ENCODE measurements at places on chromosomes 5 and 9.
A peak's percentile ranks its signal among the peaks of the same experiment; 100 is the strongest.

DNA sequence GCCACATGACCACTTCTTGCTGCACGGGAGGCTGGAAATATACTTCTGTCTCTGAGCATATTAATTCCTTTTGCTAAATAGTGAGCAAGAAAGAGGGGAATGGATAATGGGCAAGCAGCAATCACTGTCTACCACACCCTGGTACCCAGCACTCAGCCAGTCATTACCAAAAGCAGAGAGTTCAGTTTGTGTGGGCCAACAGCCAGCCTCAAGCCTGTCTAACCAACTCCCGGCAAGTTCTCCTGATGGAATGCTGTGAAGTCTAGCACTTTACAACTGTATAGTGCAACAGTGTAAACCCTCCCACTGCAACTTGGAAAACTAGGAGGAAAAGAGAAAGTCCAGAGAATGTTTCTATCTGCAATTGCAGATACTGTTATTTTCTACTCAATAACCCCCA lies 47.8 kb downstream of the PLK2 start:
- DNase-seq = no peak

DNA sequence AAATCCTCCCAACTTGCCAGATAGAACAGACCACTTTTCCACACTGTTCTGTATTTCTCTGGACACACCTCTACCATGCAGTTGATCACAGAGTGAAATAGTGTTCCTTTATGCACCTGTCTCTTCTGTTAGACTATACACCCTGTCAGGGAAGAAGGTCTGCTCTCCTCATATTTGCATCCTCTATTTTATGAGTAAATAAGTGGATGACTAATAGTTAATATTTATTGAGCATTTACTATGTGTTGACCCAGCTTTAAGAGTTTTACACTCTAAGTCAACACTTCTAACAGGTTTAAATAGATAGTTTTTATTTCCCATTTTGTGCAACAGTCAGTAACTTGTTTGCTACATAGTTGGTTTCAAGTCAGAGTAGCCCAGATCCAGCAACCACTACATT lies 452.8 kb upstream of the MPDZ start:
- no peak for DNase-seq

DNA sequence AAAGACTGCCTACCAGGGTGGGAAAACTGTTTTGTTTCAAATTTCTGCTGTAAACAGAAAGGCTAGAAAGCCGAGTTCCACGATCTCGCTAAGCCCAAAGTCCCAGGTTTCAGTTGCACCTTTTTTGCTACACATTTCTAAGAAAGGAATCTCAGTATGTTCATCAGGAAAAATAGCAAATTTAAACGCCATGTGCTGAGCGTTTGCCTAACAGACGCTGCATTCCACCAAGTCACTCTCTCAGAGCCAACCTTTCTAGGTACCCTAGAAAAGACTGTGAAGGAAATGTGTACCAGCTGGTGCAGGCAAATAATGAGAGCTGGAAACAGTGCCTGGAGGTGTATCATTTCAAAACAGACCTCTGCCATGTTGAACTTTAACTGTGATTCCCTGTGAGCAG lies 71.8 kb downstream of the FRMD3 start:
- no peak for DNase-seq

DNA sequence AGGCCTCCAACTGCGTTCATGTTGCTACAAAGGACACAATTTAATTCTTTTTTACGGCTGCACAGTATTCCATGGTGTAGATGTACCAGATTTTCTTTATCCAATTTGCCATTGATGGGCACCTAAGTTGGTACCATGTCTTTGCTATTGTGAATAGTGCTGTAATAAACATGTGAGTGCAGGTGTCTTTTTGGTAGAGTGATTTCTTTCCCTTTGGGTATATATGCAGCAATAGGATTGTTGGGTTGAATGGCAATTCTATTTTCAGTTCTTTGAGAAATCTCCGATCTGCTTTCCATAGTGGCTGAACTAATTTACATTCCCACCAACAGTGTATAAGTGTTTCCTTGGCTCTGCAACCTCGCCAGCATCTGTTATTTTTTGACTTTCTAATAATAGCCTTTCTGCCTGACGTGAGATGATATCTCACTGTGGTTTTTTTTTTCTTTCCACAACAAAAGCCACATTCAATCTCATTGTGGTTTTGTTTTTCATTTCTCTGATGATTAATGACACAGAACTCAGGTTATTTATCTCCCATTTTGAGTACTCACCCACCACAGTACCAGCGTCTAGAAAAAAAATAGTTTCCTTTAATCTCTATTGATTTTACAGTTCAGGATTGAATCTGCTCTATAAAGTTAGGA lies 21.9 kb downstream of the ARRDC3 start:
- no peak for DNase-seq

DNA sequence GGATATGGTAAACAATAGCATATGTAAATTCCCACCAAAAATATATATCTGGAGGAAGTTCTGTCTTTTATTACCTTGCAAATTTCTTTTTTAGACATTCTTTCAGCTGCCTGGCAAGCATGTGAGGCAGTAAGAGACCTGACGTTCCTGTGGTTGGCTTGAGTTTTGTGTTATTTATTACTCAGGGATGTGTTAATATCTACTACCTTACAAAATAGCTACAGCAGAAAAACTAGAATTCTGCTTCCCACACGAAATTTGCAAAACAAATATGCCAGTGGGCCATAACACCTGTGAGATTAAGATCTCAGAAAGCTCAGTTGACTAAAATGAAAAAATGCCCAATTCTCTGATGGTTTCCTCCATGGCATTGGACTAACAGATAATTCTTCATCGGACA lies 274.2 kb downstream of the TMEM167A start:
- DNase-seq = no peak

DNA sequence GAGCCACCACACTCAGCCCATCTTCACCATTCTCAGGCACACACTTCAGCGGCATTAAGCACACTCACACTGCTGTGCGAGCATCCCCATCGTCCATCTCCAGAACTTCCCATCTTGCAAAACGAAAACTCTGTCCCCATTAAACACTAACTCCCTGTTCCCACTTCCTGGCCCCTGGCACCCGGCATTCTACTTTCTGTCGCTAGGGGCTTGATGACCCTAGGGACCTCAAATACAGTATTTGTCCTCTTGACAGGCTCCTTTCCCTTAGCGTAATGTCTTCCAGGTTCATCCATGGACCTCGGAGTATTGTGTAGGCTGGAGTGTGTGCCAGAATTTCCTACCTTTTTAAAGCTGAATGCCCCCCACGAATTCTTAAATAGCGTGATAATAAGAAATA lies 14.7 kb upstream of the UBAC1 start:
- DNase-seq = no peak

GRCh38 chr5:5572010-5572865 lies 149.8 kb downstream of the ICE1 start:
- DNase-seq = peak; percentile 65

GRCh38 chr9:110835859-110836271 lies 167.3 kb downstream of the MUSK start:
- no peak for DNase-seq

Measured in right forelimb (tissue), 1 donor.